IMR-90 (cell line): ENCODE measurements at places on chromosomes 5 and 9.

- no peaks in the 10 kb centered on the region for H3K4me1 ChIP-seq
- no peaks in the 10 kb centered on the region for H3K36me3 ChIP-seq
- no peak overlapping the region for H3K27ac ChIP-seq
- no peak for DNase-seq
Observed at GRCh38 chr9:36939655-36940499, 94.2 kb downstream of the PAX5 start.

DNA sequence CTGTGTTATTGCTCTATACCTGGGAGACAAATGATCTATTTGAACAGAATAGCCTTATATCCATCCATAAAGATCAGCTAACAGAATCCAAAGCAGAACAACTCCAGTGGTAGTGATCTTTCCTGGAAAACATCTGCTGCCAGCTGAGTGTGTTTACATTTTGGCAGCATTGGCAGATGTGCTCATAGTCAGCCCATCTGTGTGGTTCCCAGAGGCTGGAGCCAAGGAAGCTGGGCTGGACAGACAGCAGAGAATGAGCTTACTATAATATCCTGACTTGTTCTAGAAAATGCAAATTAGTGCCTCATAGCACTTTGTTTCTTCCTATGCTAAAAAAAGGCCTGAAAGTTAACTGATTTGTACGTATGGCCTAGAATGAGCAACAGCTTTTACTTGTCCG lies 99.7 kb downstream of the ST8SIA4 start:
- no peaks in the 10 kb centered on the region for H3K4me1 ChIP-seq
- no peak overlapping the region for H3K4me3 ChIP-seq
- H3K27ac ChIP-seq = no peak overlapping the region
- peak; percentile 44 for DNase-seq
- no peaks in the 10 kb centered on the region for H3K27me3 ChIP-seq
- H3K36me3 ChIP-seq = no peaks in the 10 kb centered on the region

DNA sequence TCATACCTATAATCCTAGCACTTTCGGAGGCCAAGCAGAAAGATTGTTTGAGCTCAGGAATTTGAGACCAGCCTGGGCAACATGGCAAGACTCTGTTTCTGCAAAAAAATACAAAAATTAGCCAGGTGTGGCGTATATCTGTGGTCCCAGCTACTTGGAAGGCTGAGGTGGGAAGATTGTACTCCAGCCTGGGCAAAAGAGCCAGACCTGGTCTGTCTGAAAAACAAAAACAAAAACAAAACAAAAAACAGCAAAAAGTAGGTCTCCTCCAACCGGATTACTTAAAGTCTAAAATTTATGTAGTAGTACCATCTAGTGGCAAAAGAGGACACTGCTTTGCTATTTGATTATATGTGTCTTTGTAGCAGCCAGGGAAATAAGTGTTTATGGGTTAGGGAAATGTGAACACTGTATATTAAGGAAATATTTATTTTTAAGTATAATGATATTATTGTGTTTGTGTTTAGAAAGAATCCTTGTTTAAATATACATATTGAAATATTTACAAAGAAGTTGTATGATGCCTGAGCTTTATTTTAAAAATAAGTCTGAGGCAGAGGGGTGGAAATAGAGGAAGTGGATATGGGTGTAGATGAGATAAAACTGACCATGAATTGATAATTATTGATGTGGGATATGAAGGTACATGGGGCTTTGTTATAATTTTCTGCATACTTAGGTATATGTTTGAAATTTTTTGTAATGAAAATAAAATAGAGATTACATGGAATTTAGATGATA lies 20.0 kb downstream of the APC start:
- no peak overlapping the region for H3K4me3 ChIP-seq
- no peaks in the 10 kb centered on the region for H3K27me3 ChIP-seq
- no peak overlapping the region for H3K27ac ChIP-seq

- H3K4me1 ChIP-seq = peaks cover 8% of the 10 kb centered on the region
- DNase-seq = no peak
- H3K4me3 ChIP-seq = no peak overlapping the region
- no peaks in the 10 kb centered on the region for H3K27me3 ChIP-seq
Observed at GRCh38 chr5:65191554-65192135, 290.1 kb downstream of the ADAMTS6 start.

DNA sequence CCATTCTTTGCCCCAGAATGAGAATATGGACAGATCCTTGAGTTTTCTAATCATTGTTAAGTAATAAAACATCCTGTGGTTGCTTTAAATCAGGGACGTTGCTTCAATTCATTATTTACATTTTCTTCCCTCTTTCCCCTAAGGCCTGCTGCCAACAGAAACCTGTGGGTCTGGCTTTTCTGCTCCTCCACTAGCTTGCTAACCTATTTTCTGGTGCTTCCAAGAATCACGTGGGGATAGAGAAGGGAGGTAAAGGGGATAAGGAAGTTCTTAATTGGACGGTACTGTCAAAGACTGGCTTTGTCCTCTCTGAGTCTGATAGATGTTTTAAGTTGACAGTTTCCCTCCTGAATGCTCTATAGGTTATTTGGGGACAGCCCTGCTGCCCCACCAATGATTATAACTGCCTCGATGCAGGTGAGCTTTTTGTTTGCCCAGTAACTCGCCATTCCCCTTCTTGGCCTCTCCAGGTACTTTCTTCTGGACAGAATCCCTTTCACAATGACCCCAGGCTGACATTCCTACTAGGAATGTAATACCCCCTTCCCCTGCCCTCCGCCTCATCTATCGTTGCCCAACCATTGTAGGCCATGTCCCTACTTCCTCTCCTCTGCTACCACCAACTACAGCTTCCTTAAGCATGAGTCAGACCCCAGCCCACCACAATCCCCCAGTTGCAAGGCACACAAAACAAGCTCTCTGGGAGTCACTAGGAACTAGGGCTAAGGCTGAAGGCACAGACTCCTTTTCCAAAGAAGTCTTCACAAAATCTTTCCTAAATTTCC lies 19.9 kb upstream of the CPEB4 start:
- H3K4me1 ChIP-seq = 0 out of 2 replicates have a peak, but pooled peaks cover 1% of the 10 kb centered on the region
- H3K27me3 ChIP-seq = no peaks in the 10 kb centered on the region
- H3K4me3 ChIP-seq = no peak overlapping the region

DNA sequence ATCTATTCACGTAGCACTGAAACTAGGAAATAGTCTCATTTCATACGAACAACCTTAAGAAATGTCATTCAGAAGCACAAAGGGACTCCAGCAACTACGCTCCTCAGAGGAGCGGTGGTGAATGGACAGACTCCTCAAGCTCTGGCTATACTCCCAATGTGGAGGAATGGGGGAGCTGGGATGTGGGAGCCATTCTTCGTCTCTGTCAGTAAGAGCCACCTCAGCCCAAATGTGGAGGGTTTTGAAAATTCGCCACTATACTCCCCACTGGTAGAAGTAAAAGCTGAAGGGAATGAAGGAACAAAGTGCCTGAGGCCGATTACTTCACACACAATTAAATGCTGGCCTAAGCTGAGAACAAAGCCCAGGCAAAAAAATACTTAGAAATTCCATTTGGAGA lies 96.3 kb downstream of the ADAMTS12 start:
- no peak overlapping the region for H3K4me3 ChIP-seq
- H3K27me3 ChIP-seq = no peaks in the 10 kb centered on the region
- no peaks in the 10 kb centered on the region for H3K36me3 ChIP-seq
- DNase-seq = no peak
- no peak overlapping the region for H3K27ac ChIP-seq

DNA sequence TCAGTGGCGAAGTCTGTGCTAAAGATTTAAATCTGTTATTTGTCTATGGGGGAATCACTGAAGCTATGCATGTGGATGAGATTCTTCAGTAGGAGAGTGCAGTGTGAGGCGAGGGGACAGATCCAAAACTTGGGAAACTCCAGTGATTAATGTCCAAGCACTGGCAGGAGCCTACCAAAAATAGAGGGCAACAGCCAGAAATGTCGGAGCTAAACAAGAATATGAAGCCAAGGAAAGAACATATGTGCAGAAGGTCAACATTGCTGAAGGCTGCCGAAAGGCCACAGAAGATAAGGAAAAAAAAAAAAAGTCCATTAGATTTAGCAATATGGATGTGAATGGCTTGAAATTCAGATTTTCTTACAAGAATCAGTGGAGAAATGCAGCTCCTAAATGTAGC lies 61.8 kb downstream of the C6 start:
- no peak overlapping the region for H3K4me3 ChIP-seq
- no peaks in the 10 kb centered on the region for H3K27me3 ChIP-seq
- no peak overlapping the region for H3K27ac ChIP-seq
- DNase-seq = no peak
- H3K36me3 ChIP-seq = no peaks in the 10 kb centered on the region

DNA sequence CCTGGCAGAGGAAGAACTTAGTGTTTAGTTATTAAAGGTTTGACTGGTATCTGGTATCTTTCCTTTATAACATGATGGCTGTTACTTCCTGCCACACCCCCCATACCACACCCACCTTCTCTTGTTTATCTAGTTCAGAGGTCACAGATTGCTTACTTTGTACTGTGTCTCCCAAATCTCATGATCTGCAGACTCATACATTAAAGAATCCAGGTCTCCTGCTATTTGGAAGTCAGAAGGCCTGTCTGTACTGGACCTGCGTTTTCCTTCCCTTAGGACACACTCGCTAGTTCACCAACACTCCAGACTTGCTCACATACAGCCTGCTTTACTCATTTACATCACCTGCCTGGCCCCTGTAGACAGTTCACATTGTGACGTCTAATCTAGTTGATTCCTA lies 39.3 kb downstream of the NUDT12 start:
- DNase-seq = no peak
- peaks cover 2% of the 10 kb centered on the region; the same call in 1 of the 2 replicates for H3K27me3 ChIP-seq
- H3K4me1 ChIP-seq = no peaks in the 10 kb centered on the region
- H3K4me3 ChIP-seq = no peak overlapping the region
- H3K36me3 ChIP-seq = no peaks in the 10 kb centered on the region

GRCh38 chr5:118775790-118776499 lies 212.4 kb downstream of the DTWD2 start:
- no peak overlapping the region for H3K4me3 ChIP-seq
- H3K27ac ChIP-seq = no peak overlapping the region
- no peak for DNase-seq
- H3K27me3 ChIP-seq = no peaks in the 10 kb centered on the region
- H3K4me1 ChIP-seq = no peaks in the 10 kb centered on the region
- no peaks in the 10 kb centered on the region for H3K36me3 ChIP-seq

GRCh38 chr9:101326501-101326900 lies 58.3 kb downstream of the BAAT start:
- DNase-seq = no peak
- no peaks in the 10 kb centered on the region for H3K27me3 ChIP-seq
- H3K4me1 ChIP-seq = no peaks in the 10 kb centered on the region
- no peak overlapping the region for H3K27ac ChIP-seq

- H3K27ac ChIP-seq = no peak overlapping the region
- H3K4me3 ChIP-seq = no peak overlapping the region
- DNase-seq = no peak
- no peaks in the 10 kb centered on the region for H3K4me1 ChIP-seq
- H3K36me3 ChIP-seq = no peaks in the 10 kb centered on the region
- no peaks in the 10 kb centered on the region; the same call in 1 of the 2 replicates for H3K27me3 ChIP-seq
Observed at GRCh38 chr5:132243366-132243977, 14.0 kb upstream of the PDLIM4 start.

- no peaks in the 10 kb centered on the region for H3K36me3 ChIP-seq
- no peak overlapping the region for H3K4me3 ChIP-seq
- peak; percentile 82 for DNase-seq
- H3K27me3 ChIP-seq = no peaks in the 10 kb centered on the region
- no peaks in the 10 kb centered on the region; the same call in 1 of the 2 replicates for H3K4me1 ChIP-seq
- no peak overlapping the region; the same call in 1 of the 2 replicates for H3K27ac ChIP-seq
Observed at GRCh38 chr5:94469894-94470329, 148.5 kb downstream of the KIAA0825 start.

DNA sequence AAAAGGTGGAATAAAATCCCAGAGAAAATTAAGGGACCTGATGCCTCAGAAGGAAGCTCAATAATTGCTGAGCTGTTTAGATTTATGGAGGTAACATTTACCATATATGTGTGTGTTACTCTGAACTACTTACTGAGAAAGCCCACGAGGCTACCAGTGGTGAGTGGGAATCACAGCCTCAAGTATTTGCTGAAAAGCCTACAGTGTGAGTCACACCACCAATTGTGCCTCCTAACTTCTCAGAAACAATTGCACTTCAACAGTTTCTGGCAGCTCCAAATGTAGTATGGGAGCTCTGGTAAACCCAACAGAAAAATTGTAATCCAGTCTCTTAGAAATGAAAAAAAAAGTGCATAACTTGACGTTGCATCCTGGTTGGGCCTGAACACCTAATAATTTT lies 551.6 kb downstream of the PRDM9 start:
- H3K4me1 ChIP-seq = no peaks in the 10 kb centered on the region
- H3K4me3 ChIP-seq = no peak overlapping the region
- H3K27ac ChIP-seq = no peak overlapping the region

DNA sequence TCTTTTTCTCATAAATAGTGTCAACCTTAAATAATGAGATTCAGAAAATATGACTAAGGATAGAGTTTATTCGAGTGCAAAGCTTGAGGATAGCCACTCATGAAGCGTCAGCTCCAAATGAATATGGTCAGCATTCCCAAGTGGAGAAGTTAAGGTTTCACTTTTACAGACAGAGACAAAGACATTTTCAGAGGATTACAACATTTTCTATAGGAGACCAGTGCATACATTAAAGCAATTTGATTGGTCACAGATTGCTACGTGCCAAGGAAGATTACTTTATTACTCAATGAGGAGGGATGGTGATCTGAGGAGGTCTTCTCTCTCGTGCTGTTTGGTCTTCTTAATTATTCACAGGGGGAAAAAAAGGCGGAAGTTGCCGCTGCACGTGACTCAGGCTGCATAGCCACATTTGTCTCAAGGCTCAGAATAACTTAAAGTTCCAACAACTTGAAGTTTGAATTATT lies 60.1 kb upstream of the SPATA31C2 start:
- no peaks in the 10 kb centered on the region for H3K27me3 ChIP-seq
- H3K4me1 ChIP-seq = peaks cover 4% of the 10 kb centered on the region
- peak; percentile 72 for DNase-seq
- no peaks in the 10 kb centered on the region for H3K36me3 ChIP-seq
- H3K4me3 ChIP-seq = peak overlapping the region; percentile 42; the same call in 1 of the 2 replicates

DNA sequence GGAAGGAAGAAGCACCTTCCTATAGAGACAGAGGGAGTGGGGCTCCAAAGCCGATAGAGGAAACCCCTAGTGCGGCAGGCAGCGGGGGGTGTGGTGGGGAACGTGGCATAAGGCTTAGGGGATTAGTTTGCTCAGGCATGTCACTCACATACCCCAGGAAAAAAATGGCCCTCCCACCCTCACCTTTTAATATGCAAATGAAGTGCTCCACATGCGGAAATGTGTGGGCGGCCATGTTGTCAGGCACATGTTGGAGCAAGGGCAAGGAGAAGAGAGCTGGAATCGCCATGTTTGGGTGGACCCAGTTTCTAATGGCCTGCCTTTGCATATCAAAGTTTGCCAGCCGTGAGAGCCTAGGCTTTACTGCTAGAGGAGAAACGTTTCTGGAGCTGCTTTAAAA lies 758.8 kb downstream of the NR2F1-AS1 start:
- no peak overlapping the region for H3K4me3 ChIP-seq
- peaks cover 2% of the 10 kb centered on the region; the same call in 1 of the 2 replicates for H3K4me1 ChIP-seq
- no peaks in the 10 kb centered on the region for H3K36me3 ChIP-seq
- no peaks in the 10 kb centered on the region for H3K27me3 ChIP-seq
- no peak overlapping the region for H3K27ac ChIP-seq
- no peak for DNase-seq
